ENCODE measurements at places on chromosomes 5 and 9.

DNA sequence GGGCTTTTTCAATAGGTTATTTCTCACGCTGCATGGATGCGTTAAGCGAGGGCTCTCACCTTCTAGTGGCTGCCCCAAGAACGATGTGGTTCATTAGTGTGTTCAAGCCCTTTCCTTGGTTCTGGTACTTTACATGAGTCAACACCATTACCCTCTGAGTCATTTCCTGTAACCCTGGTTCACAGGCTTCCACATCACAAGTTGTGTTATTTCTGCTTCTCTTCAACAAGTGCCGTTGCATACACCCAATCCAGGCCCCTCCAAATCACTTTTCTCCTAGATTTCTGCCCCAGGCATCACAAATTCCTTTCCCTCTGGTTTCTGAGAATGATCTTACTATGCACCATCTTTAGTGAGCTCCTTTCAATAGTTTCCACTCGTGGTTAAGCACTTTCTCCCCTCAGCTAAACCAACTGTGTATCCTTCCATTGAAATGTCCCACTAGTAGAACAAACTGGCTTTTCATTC lies 69.5 kb upstream of the RAD23B start:
- peak; percentile 11 for DNase-seq

GRCh38 chr5:133883916-133884315 lies 84.5 kb downstream of the C5orf15 start:
- DNase-seq = no peak

DNA sequence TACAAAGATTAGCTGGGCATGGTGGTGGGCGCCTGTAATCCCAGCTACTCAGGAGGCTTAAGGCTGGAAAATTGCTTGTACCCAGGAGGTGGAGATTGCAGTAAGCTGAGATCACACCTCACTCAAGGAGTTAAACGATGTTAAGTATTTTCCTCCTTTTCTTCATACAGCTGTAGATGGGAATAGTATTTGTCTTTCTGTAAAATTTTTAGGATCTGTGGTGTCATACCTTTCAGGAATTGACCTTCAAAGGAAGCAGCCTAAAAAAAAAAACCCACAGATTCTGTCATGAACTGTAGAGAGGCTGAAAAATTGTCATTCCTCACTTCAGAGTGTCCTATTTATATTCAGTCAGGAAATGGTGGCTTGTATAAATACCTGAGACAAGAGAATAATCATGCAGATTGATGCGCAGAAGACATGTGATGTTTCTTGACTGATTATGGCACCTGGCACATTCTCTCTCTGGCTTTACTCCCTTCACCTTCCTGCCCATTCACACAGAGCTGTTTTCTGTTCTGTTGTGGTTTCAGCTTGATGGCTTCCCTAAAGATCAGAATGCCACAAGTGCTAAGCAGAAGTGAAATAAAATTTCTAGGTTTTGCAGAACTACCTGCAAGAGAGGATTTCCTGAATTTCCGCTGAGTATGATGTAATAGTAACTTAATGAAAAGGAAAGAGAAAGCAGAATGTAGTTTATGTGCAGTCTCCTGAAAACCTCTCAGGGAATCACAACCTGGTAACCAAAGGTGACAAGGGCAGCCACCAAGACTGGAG lies 3.8 kb downstream of the IFNA1 start:
- DNase-seq = no peak

- no peak for DNase-seq
These were observed 173.1 kb upstream of the IER5L start for GRCh38 chr9:129351058-129351641.

- no peak for DNase-seq
These were observed 478.4 kb downstream of the ACTL7B start for GRCh38 chr9:108377382-108377781.

DNA sequence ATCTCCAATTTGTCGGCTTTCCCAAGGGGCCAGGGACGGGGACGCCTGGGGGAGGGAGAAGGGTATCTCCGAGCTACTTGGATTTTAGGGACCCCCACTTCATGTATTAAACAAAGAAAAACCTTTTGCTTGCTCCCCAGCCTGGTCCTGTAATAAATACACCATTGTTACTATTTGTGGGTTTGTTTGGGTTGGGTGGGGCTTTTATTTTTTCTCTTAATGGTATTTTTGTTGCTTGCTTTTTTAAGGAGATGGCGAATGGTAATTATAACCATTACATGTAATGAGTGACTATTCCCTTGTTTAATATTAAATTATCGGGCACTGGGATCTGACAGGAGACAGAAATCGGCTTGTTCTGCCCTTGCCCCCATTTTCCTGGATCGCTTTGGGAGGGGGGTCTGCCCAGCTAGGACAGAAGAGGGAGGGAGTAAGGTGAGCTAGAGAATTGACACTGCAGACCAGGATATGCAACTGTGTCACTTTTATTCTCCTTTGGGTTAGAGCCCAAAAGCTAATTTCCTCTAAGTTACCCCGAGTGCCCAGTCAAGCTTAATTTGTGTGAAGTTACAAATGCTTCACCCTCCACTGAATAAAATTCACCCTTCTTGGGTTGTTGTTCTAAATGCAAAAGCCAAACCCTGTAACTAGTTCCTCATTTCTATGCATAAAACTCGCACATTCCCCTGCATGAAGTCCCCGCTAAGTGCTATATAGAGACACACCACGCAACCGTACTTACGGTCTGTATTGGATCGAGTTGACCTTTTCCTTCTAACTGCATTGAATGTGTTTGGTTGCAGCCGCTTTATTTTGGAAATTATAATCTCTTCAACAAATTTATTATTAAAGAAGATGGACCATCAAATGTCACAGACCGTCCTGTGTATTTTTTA lies 1.6 kb upstream of the ZNF608 start:
- DNase-seq = peak; percentile 90

- DNase-seq = no peak
These were observed 159.3 kb downstream of the SYK start for GRCh38 chr9:90960941-90961340.
